Stimulated activated CD4-positive, alpha-beta T cell treated with anti-CD3 and anti-CD28 coated beads, Interleukin-15, amount 100 ng/mL, for 1 hour (primary cell): ENCODE measurements at places on chromosomes 6 and 20.

GRCh38 chr6:154579485-154579884 is 69.0 kb upstream of the CNKSR3 start:
- DNase-seq = no peak

- no peak for DNase-seq
Observed at GRCh38 chr20:38673261-38673660, 51.0 kb upstream of the SLC32A1 start.

GRCh38 chr6:53154794-53155193 is 6.2 kb upstream of the GCM1 start:
- no peak for DNase-seq

GRCh38 chr6:169921853-169922824 is 170.7 kb downstream of the ERMARD start:
- DNase-seq = no peak

DNA sequence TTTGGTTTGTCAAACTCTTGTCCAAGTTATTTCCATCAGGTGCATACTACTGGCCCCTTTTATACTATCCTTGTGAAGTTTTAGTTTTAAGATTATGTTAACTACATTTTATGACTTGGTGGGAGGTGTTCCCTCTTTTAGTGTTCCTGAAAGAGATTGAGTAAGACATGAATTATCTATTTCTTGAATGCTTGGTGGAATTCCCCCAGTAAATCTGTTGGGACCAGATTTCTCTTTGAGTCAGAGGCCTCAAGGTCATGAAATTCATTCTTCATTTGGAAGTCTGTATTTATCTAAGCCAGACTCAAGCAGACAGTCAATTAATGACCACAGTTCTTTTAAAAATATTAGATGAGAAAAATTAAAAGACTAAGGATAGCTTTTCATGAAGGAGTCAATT is 81.3 kb downstream of the MOXD1 start:
- no peak for DNase-seq

- no peak for DNase-seq
Observed at GRCh38 chr20:18662279-18663040, 74.6 kb downstream of the DTD1 start.

GRCh38 chr6:148392671-148393070 is 50.0 kb downstream of the SASH1 start:
- no peak for DNase-seq
